ENCODE measurements at places on chromosomes 11 and 22.

- H3K4me3 ChIP-seq = no peak overlapping the region
- H3K4me1 ChIP-seq = peaks cover 28% of the 10 kb centered on the region
- no peaks in the 10 kb centered on the region for H3K27me3 ChIP-seq
- H3K36me3 ChIP-seq = no peaks in the 10 kb centered on the region
- no peak overlapping the region for H3K27ac ChIP-seq
Observed at GRCh38 chr11:30457087-30457486, 129.1 kb downstream of the MPPED2 start.

DNA sequence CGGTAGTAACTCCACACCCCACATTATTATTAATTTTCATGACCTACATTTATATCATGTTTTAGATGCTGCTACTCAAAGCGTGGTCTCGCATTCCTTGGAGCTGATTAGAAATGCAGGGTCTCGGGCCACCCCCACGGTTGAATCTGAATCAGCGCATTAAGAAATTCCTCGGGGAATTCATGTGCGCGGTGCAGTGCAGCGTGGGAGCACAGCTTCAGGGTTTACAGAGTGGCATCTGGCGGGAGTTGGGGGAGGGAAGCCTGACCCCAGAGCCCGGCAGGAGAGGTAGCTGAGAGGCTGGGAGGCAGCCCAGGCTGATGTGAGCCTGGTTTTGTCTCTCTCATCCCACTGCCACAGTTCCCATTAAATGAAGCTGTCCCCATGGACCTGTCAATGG is 48.1 kb upstream of the DAGLA start:
- no peaks in the 10 kb centered on the region for H3K27me3 ChIP-seq
- no peak for DNase-seq
- no peak overlapping the region for H3K4me3 ChIP-seq

DNA sequence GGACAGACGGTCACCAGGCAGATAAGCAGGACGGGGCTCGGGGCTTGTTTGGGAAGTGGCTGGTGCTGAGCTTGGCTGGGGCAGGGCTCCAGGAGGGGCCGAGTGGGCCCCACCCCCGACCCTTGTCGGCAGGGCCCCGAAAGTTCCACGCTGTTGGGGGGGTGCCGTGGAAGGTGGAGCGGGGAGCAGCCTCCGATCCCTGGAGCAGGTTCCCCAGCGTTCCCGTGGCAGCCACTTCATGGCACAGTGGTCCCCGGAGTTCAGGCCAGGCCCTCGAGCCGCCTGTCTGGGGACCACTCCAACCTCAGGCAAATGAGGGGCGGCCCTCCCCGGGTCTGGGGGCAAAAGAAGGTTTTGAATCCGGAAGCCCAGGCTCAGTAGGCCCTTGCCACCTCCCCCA is 46.7 kb upstream of the PPARA start:
- no peak overlapping the region for H3K4me3 ChIP-seq
- peaks cover 79% of the 10 kb centered on the region for H3K4me1 ChIP-seq
- peaks cover 26% of the 10 kb centered on the region for H3K36me3 ChIP-seq
- no peak for DNase-seq
- H3K27me3 ChIP-seq = no peaks in the 10 kb centered on the region

DNA sequence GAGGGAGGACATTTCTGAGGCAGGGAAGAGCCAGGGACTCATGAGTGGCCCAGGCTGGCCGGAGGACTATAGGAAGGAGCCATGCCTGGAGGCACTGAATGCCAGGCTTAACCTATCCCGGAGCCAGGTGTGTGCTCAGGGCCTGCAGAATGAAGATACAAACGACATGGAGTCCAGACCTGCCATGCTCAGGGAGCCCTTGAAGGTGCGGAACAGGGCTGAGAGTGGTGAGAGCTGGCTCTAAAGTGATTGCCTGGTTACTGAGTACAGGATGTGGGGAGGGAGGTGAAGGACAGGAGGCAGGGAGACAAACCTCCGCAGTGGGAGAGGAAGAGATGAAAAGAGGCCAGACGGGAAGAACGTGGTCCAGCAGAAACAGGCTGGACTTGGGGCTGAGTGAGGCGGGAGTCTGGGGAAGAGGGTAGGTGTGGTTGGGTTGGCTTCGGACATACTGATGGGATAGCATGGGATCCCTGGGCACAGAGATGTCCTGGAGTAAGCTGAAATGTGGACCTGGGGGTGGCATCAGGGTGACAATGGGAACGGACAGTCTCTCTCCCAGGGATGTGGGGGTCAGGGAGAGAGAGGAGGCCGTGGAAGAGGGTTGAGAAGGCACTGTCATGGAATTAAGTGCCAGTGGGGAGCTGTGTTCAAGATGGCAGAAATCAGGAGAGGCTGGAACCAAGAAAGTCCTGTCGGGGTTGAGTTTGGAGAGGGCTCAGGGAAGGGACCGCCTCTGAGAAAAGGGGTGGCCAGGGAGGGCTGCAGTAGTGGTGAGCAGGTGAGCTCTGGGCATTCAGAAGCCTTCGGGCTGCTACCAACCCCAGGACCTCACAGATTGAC is 1.5 kb upstream of the ANKRD13D start:
- peaks cover 48% of the 10 kb centered on the region for H3K36me3 ChIP-seq
- peak overlapping the region; percentile 80 for H3K4me3 ChIP-seq
- peaks cover 82% of the 10 kb centered on the region for H3K4me1 ChIP-seq
- no peaks in the 10 kb centered on the region for H3K27me3 ChIP-seq

- H3K27ac ChIP-seq = peak overlapping the region; percentile 93
- no peaks in the 10 kb centered on the region for H3K27me3 ChIP-seq
- DNase-seq = no peak
- peaks cover 98% of the 10 kb centered on the region for H3K4me1 ChIP-seq
- no peaks in the 10 kb centered on the region for H3K36me3 ChIP-seq
Observed at GRCh38 chr22:30309951-30310741, 16.6 kb downstream of the TBC1D10A start.

All from esophagus squamous epithelium (tissue), 5 donors.